A549 (cell line): ENCODE measurements at places on chromosomes 3 and 15. TPM values are rescaled to one million over a fixed set of nuclear protein-coding genes. Genes with fewer than 3 reads are reported as not detected.

DNA sequence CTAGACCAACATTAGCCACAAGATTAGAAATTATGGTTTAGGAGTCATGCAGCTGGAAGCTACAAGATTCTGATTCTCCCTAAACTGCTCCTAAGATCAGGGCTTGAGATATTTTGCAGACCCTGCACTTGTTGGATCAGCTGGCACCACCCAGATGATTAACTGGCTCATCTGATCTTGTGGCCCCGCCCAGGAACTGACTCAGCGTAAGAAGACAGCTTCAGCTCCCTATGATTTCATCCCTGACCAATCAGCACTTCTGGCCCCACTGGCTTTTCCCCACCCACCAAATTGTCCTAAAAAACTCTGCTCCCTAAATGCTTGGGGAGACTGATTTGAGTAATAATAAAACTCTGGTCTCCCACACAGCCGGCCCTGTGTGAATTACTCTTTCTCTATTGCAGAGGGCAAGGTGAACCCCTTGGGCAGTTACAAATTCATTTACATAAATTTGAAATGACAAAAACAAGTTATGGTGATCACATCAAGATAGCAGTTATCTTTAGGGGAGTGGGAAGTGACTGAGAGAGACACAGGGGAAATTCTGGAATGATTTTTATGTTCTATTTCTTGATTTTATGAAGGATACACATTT lies 76.5 kb downstream of the CD200R1L start:
- DNase-seq, result peak; percentile 77

DNA sequence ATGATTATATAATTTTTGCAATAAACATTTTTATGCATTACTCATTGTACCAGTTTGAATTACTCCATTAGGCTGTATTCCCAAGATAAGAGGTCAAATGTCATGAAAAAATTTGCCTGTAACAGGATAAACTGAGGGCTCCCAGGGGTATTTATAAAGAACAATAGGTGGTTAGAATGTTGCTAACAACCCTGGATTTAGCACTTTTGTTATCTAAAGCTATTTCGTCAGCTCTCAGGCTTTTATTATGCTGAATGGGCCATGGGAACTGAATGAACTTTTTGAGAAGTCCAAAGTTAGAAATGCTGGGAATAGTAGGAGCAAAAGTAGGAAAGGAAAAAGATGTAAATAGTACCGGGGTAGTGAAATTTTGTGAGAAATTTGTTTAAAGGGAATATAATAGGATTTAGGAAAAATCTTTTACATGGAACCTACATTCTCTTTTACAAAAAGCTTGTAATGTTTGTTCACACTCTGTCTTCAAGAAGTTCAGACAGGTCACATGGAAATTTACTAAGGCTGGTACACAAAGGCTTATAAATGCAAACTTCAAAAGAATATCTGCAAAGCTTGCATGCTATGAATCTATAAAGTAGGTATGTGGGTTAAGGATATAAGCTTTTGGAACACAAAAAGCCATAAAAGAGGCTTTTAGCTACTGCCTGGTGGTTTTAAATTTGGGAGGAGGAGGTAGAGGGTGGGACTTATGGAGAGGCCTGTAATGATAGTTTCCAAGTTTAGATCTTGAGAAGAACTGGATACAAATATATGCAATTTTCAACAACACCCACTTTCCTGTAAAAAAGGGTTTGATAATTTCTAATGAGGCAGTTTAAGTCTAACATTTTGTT lies 445.8 kb upstream of the NAALADL2 start:
- DNase-seq, result no peak

Gene CTDSPL
- polyA plus RNA-seq, result 9.9 to 10.6 TPM (median 9.9 TPM) in 3 replicates

DNA sequence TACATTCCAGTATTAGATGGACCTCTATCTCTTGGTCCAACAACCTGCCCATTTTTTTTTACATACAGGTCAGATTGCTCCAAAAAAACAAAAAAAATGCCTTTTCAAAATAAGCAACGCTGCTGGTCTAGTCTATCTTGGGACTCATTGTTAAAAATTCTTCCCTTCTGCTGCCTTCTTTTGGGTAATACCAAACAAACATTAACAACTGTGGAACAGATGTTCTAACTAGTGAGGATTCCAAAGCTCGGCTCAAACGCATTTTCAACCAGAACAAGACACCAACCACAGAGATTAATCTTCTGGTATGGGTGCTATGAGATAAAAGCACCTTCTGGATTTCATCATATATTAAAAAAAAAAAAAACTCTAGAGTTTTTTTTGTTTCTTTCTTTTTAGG lies 24.7 kb downstream of the ARHGAP31 start:
- DNase-seq, result no peak

DNA sequence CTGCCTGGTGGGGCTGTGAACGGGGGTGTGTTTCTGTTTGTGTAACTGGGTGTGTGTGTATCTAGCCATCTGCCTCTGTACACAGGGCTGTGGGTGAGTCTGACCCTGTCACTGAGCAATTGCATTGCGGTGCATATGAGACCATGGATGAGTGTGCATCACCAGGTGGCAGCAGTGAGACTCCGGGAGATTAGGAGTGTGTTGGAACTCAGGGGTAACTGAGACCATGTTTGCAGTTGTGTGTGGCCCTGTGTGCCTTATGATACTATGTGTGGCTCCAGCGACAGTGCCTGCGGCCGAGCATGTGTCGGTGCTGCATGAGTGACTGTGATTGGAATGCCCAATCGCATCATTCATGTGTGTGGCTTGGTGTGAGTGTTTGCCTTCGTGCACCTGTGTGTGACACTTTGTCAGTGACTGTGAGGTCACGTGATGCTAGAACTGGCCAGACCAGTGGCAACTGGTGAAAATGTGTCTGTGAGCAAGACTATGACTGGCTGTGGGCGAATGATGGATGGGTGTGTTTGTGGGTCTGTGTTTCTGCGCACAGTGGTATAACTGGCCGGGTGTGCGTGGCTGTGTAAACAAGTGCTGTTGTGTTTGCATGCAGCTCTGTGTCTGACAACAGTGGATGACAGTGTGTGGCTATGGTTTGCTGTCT lies 14.0 kb downstream of the VILL start:
- DNase-seq, result peak; percentile 55

DNA sequence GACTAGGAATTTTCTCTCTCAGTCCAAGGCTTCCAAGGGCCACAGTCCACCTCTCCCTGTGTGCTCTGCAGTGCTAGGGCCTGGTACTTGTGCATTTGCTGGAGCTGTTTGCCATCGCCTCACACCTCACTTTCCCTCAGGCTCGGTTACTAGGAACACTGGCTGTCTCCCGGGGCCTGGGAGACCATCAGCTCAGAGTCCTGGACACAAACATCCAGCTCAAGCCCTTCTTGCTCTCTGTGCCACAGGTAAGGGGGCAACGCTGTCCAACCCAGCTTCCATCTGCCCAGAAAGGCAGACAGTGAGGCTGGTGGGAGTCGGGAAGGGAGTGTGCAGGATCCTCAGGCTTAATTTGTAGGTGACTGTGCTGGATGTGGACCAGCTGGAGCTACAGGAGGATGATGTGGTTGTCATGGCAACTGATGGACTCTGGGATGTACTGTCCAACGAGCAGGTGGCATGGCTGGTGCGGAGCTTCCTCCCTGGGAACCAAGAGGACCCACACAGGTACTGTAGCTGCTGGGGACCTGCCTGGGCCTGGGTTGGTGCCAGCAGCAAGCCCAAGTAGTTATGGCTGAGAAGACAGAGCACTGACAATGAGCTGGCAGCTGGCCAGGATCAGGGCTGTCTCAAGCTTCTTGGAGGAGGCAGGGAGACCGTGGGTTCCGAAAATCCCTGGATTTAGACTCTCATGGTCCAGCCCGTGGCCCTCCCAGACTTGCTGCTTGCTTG lies 3.4 kb downstream of the PPM1M start:
- no peak for DNase-seq

GRCh38 chr3:42133500-42134298 lies 42.5 kb downstream of the TRAK1 start:
- DNase-seq, result no peak

Gene KLHL40
- not detected in 3 replicates for polyA plus RNA-seq

- no peak for DNase-seq
Measured at GRCh38 chr15:29196290-29196689, 73.3 kb downstream of the NSMCE3 start.

DNA sequence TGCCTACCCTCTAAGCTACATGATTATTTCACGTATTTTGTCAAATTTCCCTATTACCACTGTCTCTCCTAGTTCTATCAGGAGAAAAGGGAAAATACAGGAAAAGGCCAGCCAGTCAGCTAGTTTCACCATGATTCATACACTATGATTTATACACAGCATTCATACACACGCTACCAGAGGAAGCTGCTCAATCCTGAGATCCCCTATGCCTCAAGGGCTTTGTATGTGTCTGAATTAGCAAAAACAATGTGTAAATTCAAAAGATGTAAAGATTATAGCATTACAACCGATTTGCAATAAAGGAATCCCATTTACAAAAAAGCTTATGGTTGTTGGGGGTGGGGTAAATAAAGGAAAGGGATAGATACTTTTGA lies 3.1 kb upstream of the ACKR4 start:
- no peak for DNase-seq

Gene SLC2A2
- polyA plus RNA-seq, result not detected in 3 replicates

DNA sequence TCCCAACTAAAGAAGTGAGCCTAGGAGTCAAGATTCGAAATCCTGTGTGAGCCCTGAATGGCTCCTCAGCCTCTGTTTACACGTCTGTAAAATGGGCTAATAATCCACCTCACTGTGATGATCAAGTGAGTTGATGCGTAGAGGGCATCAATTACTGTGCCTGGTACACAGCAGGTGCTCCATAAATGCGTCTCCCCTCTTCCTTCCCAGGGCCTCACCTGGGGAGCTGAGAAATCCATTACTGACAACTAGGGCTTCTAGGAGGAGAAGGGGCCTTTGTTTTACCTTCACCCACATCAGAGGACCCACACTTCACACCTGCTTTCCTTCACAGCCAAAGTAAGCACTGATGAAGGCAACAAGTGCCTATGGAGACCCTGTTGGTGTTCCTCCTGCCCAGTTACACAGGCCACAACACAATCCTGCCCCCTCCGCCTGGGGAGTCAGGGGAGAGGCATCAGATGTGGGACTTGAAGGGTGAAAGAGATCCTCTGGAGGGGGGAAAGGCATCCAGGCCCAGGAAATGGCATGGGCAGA lies 1.4 kb downstream of the CIB2 start:
- DNase-seq, result no peak

GRCh38 chr3:138118612-138119422 lies 3.4 kb upstream of the DZIP1L start:
- DNase-seq, result peak; percentile 63

GRCh38 chr3:59189526-59189925 lies 139.7 kb upstream of the CFAP20DC start:
- no peak for DNase-seq

DNA sequence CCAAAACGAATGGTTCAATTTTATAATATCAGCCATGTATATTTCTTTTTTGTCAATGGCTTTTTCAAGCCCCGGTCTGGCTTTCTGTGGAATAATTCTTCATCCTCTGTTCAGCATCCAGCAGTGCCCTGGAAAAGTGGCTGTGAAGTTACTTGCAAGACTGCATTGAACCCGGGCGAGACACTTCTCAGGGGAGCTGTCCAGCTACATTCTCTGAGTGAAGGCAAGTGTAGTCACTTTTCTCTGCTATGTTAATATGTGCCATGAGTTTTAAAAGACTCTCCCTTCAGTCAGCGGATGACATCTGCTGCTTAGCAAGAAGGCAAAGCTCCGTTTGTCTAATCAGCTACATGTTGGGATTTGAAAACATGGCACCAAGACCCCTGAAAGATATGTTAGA lies 81.3 kb upstream of the RGMA start:
- no peak for DNase-seq

GRCh38 chr15:32879980-32880379 lies 162.2 kb downstream of the GREM1 start:
- DNase-seq, result no peak

Gene OXTR
- polyA plus RNA-seq, result 2.4 to 3.7 TPM (median 3.2 TPM) in 3 replicates

- peak; percentile 31 for DNase-seq
Measured at GRCh38 chr15:57015897-57016296, 97.5 kb downstream of the TCF12 start.

- DNase-seq, result no peak
Measured at GRCh38 chr3:129607391-129608068, 1.1 kb upstream of the PLXND1 start.

GRCh38 chr15:66211670-66212562 lies 41.6 kb downstream of the MEGF11 start:
- no peak for DNase-seq

Gene NKIRAS1
- 13.8 to 15.5 TPM (median 14.8 TPM) in 3 replicates for polyA plus RNA-seq

- DNase-seq, result no peak
Measured at GRCh38 chr3:12284591-12284990, 4.3 kb upstream of the PPARG start.

Gene CRYBG3
- 3.6 to 4.5 TPM (median 4.3 TPM) in 3 replicates for polyA plus RNA-seq

DNA sequence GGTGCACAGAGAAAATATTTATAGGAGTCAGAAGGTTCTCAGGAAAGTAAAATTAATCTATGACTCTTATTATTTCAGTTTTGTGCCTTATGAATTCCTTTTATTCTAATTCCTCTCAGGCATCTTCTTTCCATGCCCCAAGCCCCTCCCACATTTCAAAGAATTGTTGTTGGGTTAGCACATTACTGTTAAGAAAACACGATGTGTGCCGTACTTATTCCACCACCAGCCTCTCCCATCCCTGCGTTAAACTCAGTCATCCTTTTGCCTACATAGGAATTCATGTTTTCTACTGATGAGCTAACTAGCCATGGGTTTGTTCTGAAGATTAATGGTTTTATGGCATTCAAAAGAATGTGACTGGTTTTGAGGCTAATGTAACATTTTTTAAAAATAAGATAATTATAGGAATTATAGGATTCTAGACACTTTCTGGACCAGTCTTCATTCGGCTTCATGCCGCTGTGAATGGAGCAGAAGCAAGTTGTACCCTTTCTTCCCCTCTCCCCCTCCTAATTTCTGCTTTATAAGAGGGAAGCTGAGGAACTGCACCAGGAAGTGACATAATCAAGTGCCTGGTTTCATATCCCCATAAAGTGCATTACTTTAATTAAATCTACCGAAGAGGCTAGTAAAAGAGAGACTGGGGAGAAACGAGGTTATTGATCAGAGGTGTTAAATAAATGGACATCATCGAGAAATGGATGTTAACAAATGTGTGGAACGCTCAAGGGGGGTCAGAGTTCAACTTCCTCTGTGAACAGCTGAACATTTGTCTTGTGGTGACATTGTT lies 12.3 kb upstream of the MB21D2 start:
- no peak for DNase-seq

Gene GCNT3
- polyA plus RNA-seq, result 61.4 to 69.2 TPM (median 62.7 TPM) in 3 replicates

- DNase-seq, result no peak
Measured at GRCh38 chr3:76615719-76616118, 424.2 kb upstream of the ROBO2 start.

Gene LNP1
- polyA plus RNA-seq, result 1.3 to 1.8 TPM (median 1.6 TPM) in 3 replicates

Gene DZIP3
- polyA plus RNA-seq, result 8.1 to 10.1 TPM (median 9.1 TPM) in 3 replicates

- peak; percentile 92 for DNase-seq
Measured at GRCh38 chr3:122793568-122794416, at the start of gene HSPBAP1. TSS of gene HSPBAP1 (minus strand) at chr3:122793831. CDS start at chr3:122793680, 151 bp downstream.

DNA sequence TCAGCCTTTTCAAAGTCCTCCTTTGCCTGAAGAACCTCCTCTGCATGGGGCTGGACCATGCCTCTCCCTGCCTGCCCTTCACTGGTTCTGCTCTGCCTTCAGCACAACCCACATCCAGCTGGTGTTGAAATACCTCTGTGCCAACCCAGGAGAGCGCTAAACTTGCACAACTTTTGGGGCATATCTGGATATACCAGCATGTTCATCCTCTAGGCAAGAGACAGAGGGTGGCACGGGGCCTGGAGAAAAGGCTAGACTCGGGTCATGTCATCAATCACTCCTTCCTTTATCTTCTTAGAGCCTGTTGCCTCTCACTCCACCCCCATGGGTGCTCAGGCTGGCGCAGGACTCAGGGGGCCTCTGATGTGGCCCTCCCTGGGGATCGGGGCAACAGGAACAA lies 4.8 kb downstream of the SEMA4B start:
- DNase-seq, result no peak

Gene SKOR1
- 0.04 to 0.11 TPM (median 0.05 TPM) in 3 replicates for polyA plus RNA-seq

Gene GOLGA8M
- 0.27 to 0.47 TPM (median 0.33 TPM) in 3 replicates for polyA plus RNA-seq

- no peak for DNase-seq
Measured at GRCh38 chr15:39610665-39611064, 29.8 kb downstream of the THBS1 start.
